ENCODE measurements at places on chromosomes 4 and X.

- no peak for DNase-seq
Observed at GRCh38 chrX:130615941-130616340, 214.2 kb downstream of the RBMX2 start.

DNA sequence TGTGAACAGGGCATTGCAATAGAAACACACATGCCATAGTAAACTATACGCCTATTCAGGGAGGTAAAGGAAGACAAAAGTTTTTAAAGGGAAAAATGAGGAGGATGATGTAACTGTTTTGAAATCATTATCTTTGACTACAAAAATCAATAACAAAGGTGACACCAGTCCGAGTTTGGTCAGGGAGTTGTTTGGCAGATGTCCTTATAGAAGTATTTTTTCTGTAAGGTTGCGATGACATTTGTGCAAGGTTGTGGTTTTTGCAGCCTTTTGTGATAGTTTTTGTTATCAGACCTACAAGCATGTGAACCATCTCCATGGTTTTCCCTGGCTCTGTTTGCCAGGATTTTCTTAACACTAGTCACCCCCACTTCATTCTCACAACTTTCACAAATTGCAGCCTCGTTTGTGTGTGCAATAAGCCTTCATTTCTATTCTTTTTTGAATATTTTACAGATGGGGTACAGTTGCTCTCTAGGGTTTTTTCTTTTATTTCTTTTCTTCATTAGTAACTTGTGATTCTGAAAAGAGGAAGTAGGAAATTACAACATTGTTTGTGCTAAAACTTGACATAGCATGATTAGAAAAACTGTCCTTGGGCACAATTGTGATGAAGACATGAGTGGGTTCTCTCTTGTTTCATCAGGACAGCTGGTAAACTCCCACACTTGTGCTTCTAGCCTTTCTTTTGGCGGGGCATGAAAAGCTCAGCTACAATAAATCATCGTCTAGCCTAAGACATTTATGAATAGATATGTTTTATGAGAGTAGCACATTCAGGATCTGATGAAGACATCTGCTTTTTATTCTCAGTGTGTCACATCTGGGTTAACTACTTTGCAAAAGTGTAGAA is 60.2 kb upstream of the PNPLA4 start:
- no peak for DNase-seq

GRCh38 chrX:1453951-1454785 is 1.5 kb upstream of the ASMTL start:
- DNase-seq, result peak; percentile 94

DNA sequence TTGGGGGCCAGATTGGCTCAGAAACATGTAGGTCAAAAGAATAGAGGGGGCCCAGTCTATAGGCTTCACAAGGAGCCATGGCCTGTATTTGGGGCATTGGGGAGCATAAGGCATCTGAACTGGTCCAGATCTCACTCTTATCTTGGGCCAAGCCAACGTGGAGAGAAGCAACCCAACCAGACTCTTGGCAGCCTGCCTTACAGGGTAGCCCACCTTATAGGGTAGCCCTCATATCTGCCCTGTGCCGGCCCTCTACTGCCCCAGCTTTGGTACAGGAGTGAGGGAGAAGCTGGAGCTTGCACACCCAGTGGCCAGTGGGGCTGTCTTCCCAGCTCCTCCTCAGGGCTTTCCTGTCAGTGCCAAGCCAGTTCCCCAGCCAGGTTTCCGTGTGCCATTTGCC is 142.2 kb downstream of the AMMECR1 start:
- no peak for DNase-seq

GRCh38 chr4:15714646-15715435 is 12.0 kb downstream of the BST1 start:
- peak; percentile 30 for DNase-seq

DNA sequence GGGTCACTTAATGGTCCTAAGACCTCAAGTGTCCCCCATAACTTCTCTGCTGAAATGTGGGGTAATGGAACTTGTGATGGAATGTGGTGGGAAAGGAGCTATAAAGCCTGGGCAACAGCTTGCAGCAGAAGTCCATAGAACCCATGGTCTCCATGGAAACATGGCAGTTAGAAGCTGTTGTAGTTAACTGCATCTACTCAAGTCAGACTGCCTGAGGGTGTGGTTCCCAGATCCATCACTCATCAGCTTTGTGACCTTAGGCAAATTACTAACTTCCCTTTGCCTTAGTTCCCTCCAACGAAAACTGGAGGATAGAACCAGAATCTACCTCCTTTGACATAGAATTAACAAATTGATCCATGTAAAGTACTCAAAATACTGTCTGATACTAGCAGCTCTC is 113.0 kb downstream of the SPATA18 start:
- no peak for DNase-seq

DNA sequence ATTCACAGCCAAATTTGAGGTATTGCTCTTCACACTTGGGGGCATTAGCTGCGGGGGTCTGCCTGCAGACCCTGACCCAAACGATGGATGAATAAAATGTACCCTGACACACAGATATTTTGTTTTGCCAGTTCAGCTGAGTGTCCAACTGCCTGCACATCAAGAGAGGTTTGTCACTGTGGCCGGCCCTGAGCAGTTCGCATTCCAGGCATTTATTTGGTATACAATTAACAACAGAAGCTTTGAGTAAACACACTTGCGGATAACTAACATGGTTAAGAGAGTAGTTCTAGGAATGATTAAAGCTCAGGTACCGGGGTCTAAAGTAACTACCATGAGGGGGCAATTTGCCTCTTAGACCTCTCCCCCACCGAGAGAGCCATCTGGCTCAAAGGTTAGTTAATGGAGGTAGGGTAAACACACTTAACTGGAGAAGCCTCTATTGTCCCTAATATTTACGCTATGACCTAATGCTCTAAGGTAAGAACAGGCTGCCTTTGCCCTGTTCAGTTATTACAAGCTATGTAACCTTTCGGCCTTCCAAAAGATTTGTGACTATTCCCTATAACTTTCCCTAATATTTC is 162.0 kb downstream of the SNCA start:
- DNase-seq, result no peak

GRCh38 chr4:176742211-176742610 is 50.5 kb downstream of the VEGFC start:
- no peak for DNase-seq

Data from adipocyte (in vitro differentiated cells).